NCI-H446 (cell line): ENCODE measurements at places on chromosomes 12 and 14.

DNA sequence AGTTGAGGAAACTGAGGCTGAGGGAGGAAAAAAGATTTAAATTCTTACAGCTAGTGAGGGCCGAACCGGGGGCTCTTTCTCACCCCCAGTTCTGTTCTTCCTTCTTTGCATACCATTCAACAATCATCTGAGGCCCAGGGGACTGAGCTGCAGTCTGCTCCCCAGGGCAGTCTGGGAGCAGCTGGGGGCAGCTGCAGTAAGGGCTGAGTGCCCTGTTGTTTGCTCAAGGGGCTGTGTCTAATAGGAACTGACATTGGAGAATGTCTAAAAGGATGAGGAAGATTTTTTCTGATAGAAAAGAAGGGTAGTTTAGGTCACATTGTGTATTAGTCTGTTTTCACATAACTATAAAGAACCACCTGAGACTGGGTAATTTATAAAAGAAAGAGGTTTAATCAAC, 42.2 kb downstream of the SLC17A8 start:
- no peak for DNase-seq

- no peak for DNase-seq
These were observed 325 bp downstream of the CRIP1 start for GRCh38 chr14:105486974-105487448.

- no peak for DNase-seq
These were observed 94.2 kb downstream of the ETV6 start for GRCh38 chr12:11743423-11744409.

- peak; percentile 75 for DNase-seq
These were observed 14.2 kb upstream of the CALM1 start for GRCh38 chr14:90382491-90383125.
